ENCODE measurements at places on chromosomes 2 and 18. TPM values are rescaled to one million over a fixed set of nuclear protein-coding genes. Genes with fewer than 3 reads are reported as not detected.

The CRYGD gene
- not detected for total RNA-seq

The BMP10 gene
- not detected for total RNA-seq

The NCKAP5 gene
- 0.76 TPM for total RNA-seq

The ALKAL2 gene
- total RNA-seq, result not detected

The FBXO36 gene
- 0.93 TPM for total RNA-seq

The PGAP1 gene
- total RNA-seq, result 2.3 TPM

The MPHOSPH10 gene
- 37.3 TPM for total RNA-seq

The APLF gene
- 0.61 TPM for total RNA-seq

The SLC5A7 gene
- total RNA-seq, result not detected

The EVX2 gene
- total RNA-seq, result not detected

The GLB1L gene
- total RNA-seq, result 5.8 TPM

The SCN9A gene
- 3.7 TPM for total RNA-seq

The GCA gene
- 6.5 TPM for total RNA-seq

The GPR155 gene
- 0.11 TPM for total RNA-seq

The MYO3B gene
- not detected for total RNA-seq

The PRSS56 gene
- 0.10 TPM for total RNA-seq

The SLC23A3 gene
- 0.29 TPM for total RNA-seq

The GLI2 gene
- total RNA-seq, result 16.8 TPM

The PLCD4 gene
- 0.80 TPM for total RNA-seq

The NR4A2 gene
- total RNA-seq, result 2.0 TPM

The HTR2B gene
- 0.03 TPM for total RNA-seq

The DNAH7 gene
- total RNA-seq, result 1.2 TPM

The ACTR3 gene
- 234 TPM for total RNA-seq

The SF3B1 gene
- 121 TPM for total RNA-seq

The CYP27C1 gene
- total RNA-seq, result 3.3 TPM

The INHBB gene
- total RNA-seq, result 23.1 TPM

The RNF138 gene
- 11.8 TPM for total RNA-seq

The EMX1 gene
- not detected for total RNA-seq

The RASGRP3 gene
- 0.98 TPM for total RNA-seq

The COL6A3 gene
- 0.24 TPM for total RNA-seq

The BOLL gene
- total RNA-seq, result not detected

The VWA3B gene
- not detected for total RNA-seq

The SLC16A14 gene
- total RNA-seq, result 0.87 TPM

The CXCR4 gene
- 1.0 TPM for total RNA-seq

The PTPRN gene
- total RNA-seq, result 1.2 TPM
